ENCODE measurements at places on chromosomes 2 and 18. TPM values are rescaled to one million over a fixed set of nuclear protein-coding genes. Genes with fewer than 3 reads are reported as not detected.

The CCDC121 gene
- total RNA-seq: 2.2 TPM

- DNase-seq: peak; percentile 51
These were observed 24.6 kb downstream of the DYTN start for GRCh38 chr2:206693399-206694137.

DNA sequence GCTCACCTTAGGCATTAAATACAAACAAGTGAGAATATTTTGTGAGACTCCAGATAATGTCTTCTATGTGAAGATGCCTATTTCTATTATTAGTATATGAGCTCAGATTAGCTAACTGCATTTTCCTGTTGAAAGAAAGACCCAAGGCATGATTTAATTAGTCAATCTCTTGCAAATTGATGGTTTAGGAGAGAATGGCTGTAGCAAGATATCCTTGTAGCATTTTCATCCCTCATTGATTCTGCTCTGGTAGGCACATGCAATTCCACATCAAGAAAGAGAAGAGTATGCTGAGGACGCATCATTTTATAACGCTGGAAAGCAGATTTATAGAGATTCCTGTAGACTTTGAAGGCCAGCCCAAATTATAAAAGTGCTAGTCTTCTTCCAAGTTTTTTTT lies 332.0 kb downstream of the SOX11 start:
- no peak for DNase-seq

- DNase-seq: peak; percentile 80
These were observed 124.2 kb upstream of the EPB41L5 start for GRCh38 chr2:119888680-119889079.

DNA sequence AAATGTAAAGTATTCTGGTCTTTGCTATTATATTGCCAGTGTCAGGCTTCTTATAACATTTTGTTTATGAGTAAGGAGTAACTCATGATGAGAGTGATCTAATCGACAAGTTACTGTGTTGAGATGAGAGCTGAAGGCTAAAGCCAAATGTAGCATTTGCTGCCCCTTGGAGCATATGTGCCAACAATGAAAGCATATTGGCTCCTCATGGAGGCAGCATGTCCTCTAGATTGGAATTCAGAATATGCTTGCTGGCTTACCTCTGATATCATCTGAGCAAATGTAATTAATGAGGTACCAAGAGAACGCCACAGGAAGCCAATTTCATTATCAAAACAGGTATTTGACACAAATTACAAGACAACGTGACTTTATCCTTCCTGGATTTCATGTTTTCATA lies 781.1 kb upstream of the FSHR start:
- DNase-seq: no peak
